NCI-H446 (cell line): ENCODE measurements at places on chromosomes 6 and 20.

GRCh38 chr6:40125680-40126394 lies 191.6 kb upstream of the MOCS1 start:
- no peak for DNase-seq

DNA sequence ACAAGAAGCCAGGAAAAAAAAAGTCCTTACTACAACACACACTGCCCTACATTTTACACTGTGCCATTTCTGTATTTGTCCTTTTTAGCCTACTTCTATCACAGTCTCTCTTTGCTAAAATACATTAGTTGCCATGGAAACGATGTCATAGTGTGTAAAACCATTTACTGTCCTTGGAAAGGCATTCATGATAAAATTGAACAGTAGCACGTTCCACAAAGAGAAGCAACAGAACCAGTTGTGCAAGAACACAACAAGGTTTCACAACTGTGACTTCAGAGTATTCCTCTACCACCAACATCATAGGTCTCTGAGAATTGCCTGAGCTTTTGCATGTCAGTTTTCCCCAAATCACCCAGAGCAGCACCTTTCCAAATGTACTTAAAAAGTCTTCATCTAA lies 20.5 kb downstream of the FYN start:
- DNase-seq: no peak

DNA sequence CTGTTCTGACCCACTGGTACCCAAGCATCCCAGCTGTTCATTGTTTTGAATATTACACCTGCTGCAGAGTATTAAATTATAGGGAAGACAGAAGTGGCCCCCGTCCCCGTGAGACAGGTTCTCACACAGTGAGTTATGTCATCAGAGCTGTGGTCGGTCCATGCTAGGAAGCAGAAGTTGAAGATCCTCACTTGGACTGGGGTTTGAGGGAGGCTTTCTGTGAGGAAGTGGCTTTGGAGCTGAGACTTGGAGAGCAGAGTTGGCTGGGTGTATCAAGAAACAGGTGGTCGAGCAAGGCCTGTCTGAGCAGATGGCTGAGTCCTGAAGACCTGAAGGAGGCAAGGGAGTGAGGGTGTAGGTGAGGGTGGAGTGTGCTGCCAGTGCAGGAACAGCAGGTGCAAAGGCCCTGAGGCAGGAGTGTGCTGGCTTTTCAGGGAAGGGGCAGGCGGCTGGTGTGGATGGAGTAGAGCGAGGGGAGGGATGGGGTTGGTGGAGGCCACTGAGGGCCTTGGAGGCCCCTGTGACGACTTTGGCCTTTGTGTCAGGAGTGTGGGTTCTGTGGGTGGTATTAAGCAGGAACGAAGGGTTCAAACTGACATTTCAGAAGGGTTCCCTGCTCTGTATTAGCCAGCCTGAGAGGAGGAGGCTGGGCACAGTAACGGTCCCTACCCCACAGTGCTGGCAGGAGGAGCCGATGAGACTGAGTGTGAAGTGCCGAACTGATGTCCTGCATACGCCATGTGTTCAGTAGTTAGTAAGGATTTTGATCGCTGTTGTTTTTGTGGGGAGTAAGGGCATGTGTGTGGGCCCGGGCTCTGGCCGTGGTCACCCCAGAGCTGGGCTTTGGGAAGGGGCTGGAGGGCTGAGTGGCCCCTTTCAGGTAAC lies 11.8 kb downstream of the SRC start:
- DNase-seq: no peak

GRCh38 chr20:2771631-2772080 lies 28.8 kb downstream of the CPXM1 start:
- no peak for DNase-seq

- DNase-seq: peak; percentile 24
These were observed 1.4 kb downstream of the NFYA start for GRCh38 chr6:41073968-41074691.

GRCh38 chr6:33160728-33161344 lies 31.4 kb downstream of the COL11A2 start:
- peak; percentile 96 for DNase-seq

- peak; percentile 49 for DNase-seq
These were observed at the start of gene TBX18 for GRCh38 chr6:84764332-84765049. Gene TBX18 (minus strand): TSS chr6:84764598. CDS start chr6:84764181, 417 bp downstream.

DNA sequence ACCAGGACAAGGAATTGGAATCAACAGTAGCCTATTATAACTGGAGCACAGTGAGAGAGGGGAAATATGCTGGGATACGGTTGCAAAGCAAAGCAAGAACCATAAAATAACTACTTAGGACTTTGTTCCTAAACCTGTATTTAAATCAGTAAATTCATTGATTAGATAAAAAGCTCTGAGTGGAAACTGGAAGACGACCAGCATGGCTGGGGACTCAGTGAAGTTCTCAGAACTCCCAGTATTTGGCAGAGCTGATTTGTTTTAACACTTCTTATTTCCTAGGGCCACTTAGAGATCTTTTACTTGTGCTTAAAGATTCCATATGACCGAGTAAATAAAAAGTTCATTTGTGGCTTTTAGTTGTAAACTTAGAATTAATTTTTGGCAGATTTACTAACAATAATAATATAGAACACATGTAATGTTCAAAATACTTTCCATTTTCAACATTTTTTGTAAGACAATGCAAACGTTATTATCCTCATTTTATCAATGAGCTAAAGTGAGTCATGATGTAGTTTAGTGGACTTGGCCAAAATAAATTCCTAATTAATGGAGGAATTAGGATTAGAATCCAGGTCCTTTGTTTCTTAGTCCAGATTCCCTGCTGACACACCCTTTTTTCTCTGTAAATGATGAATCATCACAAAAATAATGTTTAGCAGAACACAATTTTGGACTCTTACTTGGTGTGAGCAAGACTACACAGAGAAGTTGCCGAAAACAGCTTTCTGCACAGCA lies 392.9 kb downstream of the GJA1 start:
- DNase-seq: no peak

GRCh38 chr6:3455569-3456394 lies 1.1 kb downstream of the SLC22A23 start:
- no peak for DNase-seq

DNA sequence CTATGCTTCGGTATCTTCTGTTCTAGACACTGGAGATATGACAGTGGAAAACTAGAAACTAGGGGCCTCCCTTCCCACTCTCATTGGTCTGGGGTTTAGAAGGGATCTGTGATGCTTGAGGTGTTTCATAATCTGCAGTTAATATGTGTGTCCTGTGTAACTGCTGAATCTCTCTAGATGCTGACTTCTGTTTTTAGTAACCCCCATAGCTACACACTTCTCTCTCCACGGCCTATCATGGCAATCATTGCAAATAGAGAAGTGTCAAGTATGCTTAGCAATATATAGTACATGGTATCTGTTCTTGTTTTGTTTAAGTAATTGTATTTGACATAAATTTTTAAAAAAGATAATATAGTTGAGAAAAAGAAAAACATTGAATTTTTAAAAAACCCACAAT lies 394.6 kb upstream of the MMS22L start:
- DNase-seq: no peak

DNA sequence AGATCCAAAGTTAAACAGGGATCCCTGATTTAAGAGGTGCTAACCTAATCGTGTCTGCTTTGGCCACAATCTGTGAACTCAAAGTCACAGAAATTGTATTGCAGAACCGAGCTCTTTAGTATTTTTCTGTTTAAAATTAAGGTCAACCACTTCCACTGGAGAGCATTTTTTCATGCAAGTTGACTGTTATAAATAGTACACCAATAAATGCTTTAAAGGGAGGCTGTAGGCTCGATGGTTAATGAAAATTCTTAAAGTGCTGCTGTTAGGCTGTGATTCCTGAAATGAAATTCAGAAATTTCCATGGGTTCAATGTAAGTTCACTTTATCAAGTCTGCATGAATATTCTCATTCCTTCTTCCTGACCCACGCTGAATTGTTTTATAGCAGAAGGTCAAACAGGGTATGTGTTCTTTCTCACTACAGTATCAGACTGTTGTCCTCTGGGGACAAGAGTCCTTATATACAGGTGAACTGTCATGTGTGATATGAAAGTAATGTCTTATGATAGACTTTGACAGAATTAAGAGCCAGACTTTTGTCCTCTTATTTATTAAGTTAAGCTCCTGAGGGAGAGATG lies 92.5 kb upstream of the HDGFL1 start:
- DNase-seq: no peak

GRCh38 chr20:23161244-23161891 lies 75.2 kb upstream of the CD93 start:
- no peak for DNase-seq

DNA sequence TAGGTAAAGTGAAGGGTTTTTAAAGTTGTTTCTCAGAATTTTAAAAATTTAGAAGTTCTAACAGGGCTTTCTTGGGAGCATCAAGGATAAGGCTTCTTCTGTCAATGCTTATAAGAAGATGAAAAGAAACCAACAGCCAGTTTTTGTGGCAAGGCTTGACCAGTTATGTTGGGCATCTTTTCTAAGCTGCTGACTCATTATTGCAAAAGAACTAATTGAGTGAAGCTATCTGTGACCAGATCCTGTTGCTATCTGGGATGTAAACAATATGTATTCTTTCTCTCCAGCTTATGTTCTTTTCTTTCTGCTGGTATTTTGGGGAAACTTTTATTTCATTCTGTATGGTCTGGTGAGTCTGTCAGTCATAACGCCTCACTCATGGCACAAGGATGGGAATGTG lies 643.8 kb downstream of the HDGFL1 start:
- no peak for DNase-seq

- no peak for DNase-seq
These were observed 31.1 kb upstream of the BLCAP start for GRCh38 chr20:37558779-37559178.

DNA sequence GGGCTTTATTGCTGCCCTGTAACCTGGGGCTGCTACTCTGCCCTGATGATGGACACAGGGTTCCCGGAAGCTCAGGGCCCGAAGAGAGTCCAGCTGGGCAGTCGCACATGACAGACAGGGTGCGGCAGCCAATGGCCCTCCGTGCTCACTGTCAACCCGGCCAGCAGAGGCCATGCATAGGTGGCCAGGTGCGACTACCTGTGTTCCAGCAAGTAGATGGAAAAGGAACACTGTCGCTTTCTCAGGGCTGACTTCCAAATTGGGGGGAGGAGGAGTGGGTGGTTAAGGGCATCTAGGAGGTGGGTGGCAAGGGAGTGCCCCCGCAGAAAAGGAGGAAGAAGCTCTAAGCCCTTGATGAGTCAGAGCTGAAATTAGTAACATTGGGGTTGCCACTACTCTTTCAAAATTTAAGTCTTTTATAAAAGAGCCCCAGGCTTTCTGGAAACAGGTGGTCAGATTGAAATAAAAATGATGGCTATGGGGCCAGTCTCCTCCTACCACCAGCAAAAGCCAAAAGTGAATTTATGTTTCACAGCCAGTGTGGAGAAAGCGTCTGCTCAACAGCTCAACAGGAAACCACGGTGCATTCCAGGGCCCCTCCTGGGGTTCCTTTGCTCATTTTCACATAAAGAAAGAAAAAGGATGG lies 2.3 kb upstream of the RAMACL start:
- no peak for DNase-seq

GRCh38 chr20:32670773-32671455 lies 2.8 kb downstream of the C20orf203 start:
- no peak for DNase-seq

DNA sequence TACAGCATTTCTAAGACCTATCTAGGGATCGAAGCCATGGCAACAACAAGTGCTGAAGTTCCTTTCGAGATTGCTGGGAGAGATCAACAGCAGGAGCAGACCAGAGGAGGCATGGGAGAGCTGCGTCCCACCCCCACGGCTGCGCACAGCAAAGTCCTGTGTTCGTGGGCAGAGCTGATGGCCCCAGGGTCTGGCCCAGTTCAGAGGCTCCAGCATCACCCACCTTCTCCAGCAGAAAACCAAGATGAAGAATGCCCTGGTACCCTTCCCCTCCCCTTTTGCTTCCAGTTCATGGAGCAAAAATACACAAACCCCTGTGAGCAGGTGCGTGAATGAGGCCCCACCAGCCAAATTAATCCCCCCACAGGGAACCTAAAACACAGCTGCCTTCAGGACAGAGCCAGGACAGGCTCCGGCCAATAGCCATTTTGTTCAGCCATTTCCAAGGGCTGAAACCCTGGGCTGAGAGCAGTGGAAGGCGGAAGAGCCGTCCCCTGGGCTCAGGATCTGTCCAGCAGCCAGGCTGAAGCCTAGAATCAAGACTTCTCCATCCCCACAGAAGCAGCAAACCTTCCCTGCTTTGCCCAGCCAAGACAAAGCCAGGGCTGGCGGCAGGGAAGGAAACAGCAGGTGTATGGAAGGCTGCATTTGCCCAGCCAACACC lies 102.8 kb downstream of the PREX1 start:
- no peak for DNase-seq

DNA sequence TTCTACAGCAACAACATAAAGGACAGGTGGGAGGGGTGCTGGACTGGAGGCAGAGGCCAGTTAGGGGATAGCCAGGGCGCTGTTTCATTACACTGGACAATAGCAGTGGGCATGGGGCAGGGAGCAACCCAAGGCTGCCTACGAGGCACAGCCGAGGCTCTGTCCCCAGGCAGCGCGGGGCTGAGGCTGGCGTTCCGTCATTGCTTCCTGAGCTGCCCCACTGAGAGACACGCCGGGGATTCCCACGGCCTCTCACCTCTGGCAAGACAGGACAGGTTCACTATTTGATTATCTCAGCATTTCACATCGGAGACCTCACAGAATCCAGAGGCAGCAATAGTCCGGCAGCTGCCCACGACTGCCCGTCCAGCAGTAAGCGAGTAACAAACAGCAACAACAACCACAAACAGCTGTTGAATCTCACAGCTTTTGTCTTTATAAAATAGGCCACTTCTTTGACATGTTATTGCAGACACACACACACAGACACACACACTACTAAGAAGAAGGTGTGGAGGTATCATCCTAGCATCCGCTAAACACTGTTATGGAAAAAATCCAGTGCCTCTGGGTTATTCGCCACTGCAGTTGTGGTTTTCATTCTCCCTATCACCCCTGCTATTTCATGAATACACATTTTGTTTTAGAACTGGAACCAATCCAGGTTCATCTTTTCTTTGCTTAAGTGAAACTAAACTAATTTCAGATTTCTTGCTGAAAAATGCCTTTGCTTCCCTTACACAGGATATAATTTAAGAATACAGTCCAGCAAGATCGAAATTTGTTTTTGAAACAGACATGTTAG lies 19.5 kb downstream of the KIF25 start:
- no peak for DNase-seq
